Cortex of kidney (tissue), 1 donor: ENCODE measurements at places on chromosomes 11 and 22.

DNA sequence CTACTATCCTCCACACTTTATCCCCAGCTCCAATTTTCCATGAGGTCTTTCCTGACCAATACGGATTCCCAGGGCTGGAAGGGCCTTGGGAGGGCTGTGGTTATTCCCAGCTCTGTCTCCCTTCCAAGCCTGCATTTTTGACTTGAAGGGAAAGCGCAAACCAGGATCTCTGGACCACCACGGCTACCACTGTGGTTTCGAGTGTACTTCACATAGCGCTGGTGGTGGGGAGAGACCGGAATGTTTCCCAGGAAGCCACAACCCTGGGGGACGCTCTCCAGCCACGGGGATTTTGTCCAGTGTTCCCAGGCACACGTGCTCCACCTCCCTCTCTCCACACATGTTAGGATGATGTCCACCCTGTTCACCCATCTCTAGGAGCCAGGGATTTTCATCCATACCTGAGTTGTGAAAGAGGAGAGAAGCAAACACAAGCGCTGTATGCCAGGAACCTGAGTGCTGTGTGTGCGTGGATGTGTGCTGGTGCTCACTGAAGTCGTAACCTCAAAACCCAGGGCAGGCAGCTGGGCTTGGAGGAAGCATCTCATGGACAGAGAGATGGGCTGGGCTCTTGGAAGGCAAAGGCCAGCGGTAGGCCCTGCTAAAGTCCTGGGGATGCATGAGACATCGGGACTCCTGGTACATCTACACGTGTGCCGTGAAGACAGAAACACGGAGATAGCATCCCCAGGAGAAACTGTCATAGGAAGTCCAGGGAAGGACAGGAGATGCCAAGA lies 1.3 kb upstream of the NPTXR start:
- no peak for DNase-seq

- DNase-seq, result no peak
Measured at GRCh38 chr11:133947321-133947756, 9.4 kb downstream of the IGSF9B start.

DNA sequence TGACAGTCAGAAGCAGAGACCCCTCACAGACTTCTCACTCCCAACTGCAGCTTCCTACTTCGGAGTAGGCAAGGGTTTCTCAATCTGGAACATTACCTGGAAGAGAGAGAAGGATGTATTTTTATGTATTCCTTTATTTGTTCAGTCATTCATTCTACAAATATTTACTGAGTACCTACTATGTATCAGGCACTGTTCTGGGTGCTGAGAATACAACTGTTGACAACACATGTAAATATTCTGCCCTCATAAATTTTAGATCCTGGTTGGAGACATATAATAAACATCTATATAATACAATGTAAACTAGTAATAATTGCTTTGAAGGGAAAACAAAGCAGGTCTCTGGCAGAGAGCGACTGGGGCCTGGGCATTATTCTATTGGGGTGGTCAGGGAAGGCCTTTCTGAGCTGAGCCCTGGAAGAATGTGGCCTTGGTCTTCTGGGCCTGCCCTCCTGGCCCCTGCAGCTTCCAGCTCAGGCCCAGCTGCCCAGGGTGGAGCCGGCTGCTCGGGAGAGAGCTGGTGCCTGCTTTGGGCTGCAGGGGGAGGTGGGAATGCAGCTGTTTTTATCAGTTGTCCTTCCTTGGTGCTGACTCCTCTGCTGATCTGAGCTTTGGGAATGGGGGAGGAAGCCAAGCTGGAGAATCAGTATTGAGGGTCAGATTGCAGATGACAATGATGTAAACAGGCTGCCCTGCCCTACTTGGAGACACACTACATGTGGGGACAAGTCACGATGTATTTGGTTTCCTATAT lies 46.8 kb downstream of the PKNOX2 start:
- DNase-seq, result no peak

- no peak for DNase-seq
Measured at GRCh38 chr22:49270595-49271368, 556.9 kb downstream of the BRD1 start.

DNA sequence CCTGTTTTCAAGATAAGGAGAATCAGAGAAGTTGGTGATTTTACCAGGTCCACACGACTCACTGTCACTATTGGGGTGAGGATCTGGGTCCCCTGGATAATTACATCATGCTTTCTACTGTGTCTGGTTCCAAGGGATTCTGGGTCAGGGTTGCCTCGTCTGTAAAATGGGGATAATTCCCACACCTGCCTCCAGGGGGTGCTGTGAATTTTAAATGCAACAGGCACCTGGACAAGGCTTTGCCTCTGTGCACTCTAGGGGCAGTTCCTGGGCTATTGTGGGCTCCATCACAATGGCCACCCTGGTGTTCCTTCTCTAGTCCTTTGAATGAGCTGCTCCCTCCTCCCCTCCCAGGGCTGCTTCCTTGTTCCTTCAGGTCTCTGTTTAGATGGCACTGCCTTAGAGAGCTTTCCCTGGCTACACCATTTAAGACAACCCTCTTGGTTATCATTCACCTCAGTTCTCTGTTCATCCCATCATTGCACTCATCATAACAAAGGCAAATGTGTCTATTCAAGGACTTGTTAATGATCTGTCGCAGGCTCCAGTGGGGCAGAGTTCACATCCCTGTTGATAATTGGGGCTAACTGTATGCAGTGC lies 178.6 kb downstream of the MIAT start:
- no peak for DNase-seq
